CD4-positive, alpha-beta T cell treated with Interleukin-2 at 100 ng/mL for 4 hours (primary cell): ENCODE measurements at places on chromosomes 5 and 9.

- peak; percentile 51 for DNase-seq
Measured at GRCh38 chr9:99266255-99267023, 44.4 kb downstream of the SEC61B start.

GRCh38 chr9:131043087-131043486 lies 34.1 kb downstream of the LAMC3 start:
- DNase-seq, result no peak

DNA sequence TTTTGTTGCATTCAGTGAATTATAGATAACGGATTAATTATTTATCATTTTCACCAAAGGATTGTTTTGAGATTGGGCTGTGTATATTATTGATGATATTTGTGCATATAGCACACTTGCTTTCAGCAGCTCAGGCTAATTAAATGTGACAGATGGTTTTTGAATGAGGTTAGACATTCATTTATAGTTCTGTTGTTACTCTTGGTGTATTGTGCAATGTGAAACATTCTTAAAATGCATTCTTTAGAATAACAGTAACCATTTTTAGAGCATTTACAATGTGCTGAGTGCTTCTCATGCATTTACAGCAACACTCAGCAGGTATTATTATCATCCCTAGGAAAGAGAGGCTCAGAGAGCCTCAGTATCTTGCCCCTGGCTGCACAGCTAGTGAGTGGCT lies 23.8 kb downstream of the NANS start:
- DNase-seq, result no peak

DNA sequence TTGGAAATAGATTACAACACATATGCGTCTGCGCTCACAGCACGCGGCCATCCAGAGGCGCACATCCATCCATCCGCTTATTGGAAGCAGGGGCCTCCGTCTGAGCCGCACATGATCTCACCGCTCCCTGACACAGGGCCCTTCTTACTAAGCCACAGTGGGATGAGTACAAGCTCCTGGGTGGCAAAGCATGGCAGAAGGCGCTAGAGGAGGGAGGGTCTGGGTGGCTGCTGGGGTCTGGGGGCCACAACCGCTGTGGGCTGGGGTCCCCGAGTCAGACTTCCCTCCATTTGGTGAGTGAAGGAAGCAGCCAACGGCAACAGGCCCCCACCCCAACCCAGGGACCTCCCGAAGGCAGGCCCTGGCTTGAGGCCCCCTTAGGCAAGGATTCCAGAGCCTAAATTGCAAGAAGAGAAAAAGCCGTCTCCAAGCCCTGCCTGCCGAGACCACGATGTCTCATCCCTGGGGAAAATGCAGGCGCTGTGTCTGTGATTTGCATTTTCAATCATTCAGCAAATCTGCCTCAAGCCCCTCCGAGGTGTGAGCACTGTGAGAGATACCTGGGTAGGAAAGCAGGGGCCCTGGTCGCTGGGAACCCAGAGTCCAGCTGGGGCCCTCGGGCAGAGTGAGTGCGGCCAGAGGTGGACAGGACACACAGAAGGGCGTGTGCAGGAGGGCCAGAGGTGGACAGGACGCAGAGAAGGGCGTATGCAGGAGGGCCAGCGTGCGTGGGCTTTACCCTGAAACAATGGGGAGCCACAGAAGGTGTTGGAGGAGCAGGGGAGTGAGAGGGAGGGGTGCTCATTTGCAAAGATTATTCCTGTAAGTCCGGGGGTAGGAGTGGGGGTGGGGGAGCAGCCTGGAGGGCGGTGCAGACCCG lies 135.7 kb downstream of the OLFM1 start:
- DNase-seq, result no peak

GRCh38 chr5:65157906-65158603 lies 323.7 kb downstream of the ADAMTS6 start:
- no peak for DNase-seq

DNA sequence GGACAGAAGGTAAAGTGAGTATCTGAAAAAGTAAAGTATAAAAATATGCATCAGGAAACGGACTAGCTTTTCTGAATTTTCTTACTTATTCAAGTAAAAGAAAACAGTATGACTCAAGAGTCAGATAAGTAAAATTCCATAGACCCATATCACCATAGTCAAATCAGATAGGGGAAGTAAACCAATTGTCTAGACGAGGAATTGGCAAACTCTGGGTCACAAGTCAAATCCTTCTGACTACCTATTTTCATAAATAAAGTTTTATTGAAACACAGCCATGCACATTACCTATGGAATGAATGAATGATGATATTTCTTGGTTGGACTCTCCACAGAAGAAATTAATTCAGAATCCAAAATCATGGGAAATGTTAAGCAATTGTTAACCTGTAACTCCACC lies 59.1 kb upstream of the TMC1 start:
- DNase-seq, result no peak

GRCh38 chr5:64505769-64506566 lies at the start of gene RGS7BP:
Gene RGS7BP (plus strand): TSS chr5:64506015. CDS start chr5:64506625, 610 bp downstream.
- DNase-seq, result no peak

GRCh38 chr5:40568548-40568947 lies 111.2 kb upstream of the PTGER4 start:
- DNase-seq, result no peak

DNA sequence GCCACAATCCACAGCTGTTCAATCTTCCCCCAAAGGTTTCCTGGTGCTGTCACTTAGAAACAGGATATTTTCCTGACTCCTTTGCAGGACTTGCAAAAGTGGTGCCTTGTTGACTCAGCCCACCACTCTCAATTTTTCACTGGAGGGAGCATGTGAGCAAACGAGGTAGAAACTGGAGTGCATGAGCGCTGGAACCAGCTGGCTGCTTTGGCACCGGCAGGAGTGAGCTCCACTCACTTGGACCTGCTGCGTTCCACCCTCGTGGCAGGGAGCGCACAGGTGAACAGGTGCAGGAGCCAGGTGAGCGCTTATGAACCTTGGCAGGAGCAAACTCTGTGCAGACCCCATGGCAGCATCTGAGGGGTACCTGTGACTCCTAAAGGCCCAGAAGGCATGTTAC lies 364.1 kb upstream of the RORB start:
- no peak for DNase-seq

GRCh38 chr5:169650701-169651331 lies 13.7 kb downstream of the DOCK2 start:
- peak; percentile 66 for DNase-seq

DNA sequence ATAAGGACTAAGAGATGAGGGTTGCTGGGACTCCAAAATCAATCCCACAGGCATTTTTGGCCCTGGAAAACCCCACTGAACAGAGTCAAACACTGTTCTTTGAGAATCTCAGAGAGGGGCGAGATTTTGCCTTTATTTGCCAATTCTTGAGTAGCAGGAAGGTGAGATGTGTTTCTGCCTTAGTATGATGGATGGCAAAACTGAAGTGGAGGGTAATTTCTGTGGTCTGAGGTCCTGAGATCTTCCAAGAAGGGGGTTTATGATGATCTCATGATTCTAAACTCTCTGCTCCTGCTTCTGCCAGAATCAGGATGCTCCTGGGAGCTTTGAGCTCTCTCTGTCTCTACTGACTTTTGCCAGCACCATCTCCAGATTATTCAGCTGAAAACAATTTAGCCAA lies 174.8 kb upstream of the CLINT1 start:
- DNase-seq, result no peak

DNA sequence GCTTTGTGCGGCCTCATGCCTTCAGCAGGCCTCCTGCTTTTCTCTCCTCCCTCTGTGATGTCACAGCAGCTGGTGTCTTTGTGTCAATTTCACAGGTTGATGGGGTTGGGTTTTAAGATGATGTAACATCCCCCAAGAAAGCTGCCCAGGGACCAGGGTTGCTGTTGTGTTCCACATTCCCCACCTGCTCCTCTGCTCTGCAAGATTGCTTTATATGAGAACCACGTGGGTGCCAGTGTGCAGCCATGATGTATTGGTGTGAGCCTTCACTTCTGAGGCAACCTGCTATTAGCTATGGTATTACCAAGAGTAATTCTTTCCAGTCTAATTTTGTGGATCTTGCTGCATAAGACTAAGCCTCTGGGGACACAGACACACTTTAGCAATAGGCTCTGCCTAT lies 213.0 kb upstream of the ADAMTS16 start:
- DNase-seq, result no peak

DNA sequence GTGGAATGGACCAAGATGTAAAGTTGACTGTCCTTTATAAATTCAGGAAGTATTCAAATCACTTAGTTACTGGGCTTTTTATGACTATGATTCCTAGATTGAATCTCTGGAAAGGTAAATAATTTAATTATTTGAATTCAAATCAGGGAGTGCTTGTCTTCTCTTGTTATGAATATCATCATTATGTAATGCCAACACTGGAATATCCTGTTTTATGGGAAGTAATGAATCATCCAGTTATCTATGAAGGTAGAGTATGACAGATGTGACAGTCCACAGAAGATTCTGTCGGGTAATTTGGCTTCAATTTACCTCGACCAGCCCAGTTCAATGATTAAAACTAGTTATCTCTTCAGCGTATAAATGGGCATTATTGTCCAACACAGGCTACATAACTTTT lies 141.0 kb upstream of the NUDT12 start:
- no peak for DNase-seq

DNA sequence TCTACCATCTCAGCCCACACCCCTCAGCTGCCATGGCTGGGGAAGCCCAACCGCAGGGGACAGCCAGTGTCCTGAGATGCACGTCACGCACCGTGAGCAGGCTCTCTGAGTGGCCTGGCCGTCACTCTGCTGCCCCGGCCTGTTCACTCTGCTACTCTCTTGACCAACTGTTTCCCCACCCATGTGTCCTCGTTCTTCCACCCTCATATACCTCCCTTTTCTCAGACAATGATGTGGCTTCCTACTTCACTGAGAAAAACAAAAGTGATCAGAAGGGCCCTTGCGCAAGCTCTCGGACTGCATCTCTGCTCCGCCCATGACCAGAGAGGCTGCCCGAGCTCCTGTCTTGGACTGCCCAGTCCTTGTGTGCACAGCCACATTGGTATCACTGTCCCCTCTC lies 47.6 kb downstream of the OTULIN start:
- DNase-seq, result no peak

GRCh38 chr9:119487118-119487827 lies 118.0 kb upstream of the BRINP1 start:
- DNase-seq, result no peak

- DNase-seq, result no peak
Measured at GRCh38 chr5:143541943-143542797, 138.7 kb upstream of the NR3C1 start.
